Hematopoietic multipotent progenitor cell (in vitro differentiated cells): ENCODE measurements at places on chromosomes 2 and 18.

GRCh38 chr2:3476321-3476984, 42.9 kb downstream of the ADI1 start:
- DNase-seq = no peak

DNA sequence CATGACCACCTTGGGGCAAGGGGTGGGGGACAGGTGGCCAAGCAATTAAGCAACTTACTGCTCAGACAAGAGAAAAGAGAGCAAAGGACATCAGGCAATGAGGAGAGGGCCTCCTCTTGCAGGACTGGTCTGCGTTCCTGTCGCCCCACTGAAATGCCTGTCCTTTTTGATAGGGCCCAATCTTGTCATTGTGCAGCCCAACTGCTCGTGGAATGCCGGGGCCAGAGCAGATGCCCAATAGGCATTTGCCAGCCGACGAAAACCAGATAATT, 104.5 kb upstream of the SH3BP4 start:
- no peak for DNase-seq

DNA sequence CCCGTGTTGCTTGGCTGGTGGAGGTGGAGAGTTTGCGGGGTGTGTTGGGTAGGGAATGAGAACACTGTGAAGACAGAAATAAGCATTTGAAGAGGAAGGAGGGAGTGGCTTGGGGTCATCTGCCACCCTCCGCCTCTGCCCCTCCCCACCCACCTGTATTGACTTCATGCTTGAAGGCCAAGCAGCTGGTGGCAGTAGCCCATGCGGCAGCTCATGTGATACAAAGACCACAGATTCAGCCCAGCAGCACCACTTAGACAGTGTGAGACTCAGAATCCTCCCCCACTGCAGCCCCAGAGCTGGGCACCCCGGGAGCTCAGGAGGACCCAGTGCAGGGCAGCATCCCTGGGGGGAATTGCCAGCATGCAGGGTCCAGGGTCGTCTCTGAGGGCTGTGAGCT, 15.4 kb downstream of the NPPC start:
- no peak for DNase-seq

DNA sequence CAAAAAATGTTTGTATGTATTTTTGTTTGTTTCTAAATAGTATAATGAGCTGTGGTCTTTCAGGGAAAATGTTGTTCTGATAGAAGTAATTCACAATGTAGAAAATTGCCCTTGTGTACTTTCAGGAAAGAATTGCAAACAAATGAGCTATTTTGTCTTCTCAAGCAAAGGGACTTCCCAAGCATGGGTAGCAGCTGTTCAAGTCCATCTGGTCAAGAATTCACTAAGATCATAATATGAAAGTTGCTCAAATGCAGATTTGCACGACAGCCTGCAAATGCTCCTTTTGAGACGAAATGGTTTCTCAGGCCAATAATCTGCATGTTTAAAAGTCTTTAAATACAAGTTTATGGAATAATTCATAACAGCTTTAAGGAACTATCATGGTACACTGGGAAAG, 51.9 kb upstream of the HNMT start:
- DNase-seq = no peak

- peak; percentile 59 for DNase-seq
Observed at GRCh38 chr2:86037141-86037794, 68.4 kb downstream of the POLR1A start.

GRCh38 chr2:113223813-113224212, 50.0 kb downstream of the PSD4 start:
- DNase-seq = no peak

DNA sequence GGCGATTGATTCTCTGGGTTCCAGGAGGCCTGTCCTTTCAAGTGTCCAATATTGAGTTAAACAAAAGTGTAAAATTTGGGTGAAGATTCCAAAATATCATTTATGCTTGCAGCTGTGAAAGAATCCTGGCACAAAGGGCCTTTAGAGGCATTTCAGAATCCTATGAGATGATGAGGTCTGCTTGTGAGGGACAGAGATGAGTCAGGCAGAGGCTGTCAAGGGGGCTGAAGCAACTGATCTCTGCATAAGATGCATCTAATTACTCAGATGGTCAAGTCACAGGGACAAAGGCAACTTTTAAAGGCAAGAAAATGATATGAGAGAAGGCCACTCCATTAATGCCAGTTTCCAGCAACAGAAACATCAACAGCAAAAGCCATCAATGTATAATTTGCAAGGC, 78.8 kb downstream of the FHOD3 start:
- DNase-seq = no peak

DNA sequence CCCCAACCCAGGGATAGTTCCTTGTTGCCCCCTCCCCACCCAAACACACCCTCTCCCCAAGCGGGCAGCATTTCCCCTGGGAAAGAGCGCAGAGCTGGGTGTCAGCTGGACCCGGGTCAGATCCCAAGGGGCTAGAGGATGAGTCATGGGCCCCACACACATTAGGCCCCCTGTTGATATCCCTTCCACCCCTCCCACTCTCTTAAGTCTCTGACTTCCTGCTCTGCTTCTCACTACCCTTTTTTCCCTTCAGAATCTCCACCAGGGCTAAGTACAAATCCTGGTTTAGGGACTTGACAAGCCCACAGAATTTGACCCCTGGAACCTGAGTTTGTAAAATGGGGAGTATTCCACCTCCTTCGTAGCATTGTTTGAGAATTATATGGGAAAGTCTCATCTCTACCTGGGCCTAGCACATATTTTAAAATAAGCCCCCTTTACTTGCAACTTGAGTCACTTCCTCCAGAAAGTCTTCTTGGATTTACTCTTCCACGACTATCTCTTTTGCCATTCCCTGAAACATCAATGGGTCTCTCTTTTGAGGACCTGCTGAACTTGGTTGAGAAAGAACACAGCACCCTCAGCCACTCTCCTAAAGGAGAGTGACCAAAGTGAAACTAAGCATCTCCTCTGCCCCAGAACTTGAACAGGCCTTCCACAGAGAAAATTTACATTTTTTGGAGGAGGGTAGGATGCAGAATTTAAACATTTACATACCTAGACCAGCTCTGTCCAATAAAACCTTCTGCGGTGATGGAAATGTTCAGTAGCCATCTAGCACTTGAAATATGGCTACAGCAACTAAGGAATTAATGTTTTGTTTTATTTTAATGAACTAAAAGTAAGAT, 4.7 kb downstream of the RTKN start:
- no peak for DNase-seq

- DNase-seq = no peak
Observed at GRCh38 chr2:234661175-234661574, 164.3 kb upstream of the ARL4C start.

DNA sequence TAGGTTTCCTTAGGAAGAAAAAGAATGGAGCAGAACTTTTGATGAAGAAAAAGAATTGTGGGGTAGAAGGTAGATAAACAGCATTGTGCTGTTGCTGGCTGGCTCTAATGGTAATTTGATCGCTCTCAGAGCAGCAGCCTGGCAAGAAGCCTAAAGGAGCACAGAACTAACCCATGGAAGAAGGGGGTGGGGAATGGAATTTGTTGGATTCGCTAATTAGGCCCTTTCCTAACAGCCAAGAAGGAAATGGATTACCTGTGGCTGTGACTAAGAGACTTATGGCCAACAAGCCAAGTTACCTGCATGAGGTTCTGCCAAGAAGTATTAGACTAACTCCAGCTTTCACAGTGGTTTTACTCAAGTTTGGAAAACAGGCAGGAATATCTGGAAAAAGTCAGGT, 210.6 kb downstream of the IKZF2 start:
- no peak for DNase-seq
